CD14-positive monocyte (primary cell): ENCODE measurements at places on chromosomes 6 and 20.

DNA sequence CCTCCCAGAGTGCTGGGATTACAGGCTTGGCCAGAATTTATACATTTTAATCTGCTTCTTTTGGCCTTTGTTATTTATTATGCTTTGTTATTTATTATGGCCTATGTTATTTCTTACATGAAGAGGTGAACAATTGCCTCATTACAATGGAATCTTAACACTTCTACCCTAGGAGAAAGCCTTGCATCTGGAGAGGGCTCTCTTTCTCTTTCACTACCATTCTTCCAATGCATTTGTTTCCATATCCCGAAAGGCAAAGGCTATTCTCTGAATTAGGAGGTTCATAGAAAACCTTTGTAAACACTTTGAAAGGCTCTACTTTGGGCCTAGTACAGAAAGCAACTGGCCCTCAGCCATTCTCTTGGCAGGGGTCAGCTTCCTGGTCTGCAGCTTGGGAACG is 19.9 kb upstream of the DEK start:
- H3K4me1 ChIP-seq: no peaks in the 10 kb centered on the region
- peaks cover 24% of the 10 kb centered on the region for H3K27me3 ChIP-seq
- H3K4me3 ChIP-seq: no peak overlapping the region
- no peak for DNase-seq
- H3K27ac ChIP-seq: no peak overlapping the region

GRCh38 chr20:60453388-60454246 is 495.4 kb downstream of the CDH26 start:
- H3K27me3 ChIP-seq: no peaks in the 10 kb centered on the region
- no peak overlapping the region for H3K4me3 ChIP-seq
- H3K27ac ChIP-seq: no peak overlapping the region
- no peaks in the 10 kb centered on the region for H3K36me3 ChIP-seq
- DNase-seq: no peak

GRCh38 chr6:44327760-44328159 is 14.6 kb upstream of the AARS2 start:
- H3K36me3 ChIP-seq: no peaks in the 10 kb centered on the region
- H3K4me1 ChIP-seq: peaks cover 2% of the 10 kb centered on the region

DNA sequence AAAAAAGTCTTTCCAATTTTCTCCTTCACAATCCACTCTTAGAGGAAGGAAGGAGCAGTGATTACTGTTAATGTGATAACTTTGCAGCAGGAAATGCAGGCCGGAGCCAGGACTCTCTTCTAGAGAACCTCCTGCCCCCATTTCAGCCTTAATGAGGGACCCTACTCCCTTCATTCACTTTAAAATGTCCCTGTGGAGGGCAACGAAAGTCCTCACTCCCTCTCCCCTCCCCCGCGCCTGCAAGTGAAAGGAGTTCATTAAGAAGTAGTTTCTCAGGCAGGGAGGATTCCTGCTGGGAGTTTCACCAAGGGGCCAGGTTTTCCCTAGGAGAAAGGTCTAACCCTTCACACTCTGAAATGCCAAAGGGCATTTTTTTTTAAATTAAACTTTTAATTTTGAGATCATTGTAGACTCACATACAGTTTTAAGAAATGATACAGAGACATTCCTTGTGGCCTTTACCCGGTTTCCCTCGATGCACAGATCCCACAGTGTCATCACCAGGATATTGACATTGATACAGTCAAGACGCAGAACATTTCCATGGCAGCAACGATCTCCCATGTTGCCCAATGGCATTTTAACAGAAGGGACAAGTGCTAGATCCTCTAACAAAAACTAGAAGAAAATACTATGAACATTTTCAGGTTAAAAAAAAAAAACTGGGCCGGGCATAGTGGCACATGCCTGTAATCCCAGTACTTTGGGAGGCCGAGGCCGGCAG is 6.8 kb upstream of the COMMD7 start:
- no peaks in the 10 kb centered on the region for H3K27me3 ChIP-seq
- H3K4me1 ChIP-seq: no peaks in the 10 kb centered on the region
- H3K4me3 ChIP-seq: no peak overlapping the region
- no peak overlapping the region for H3K27ac ChIP-seq

GRCh38 chr6:46521464-46521971 is 30.3 kb upstream of the RCAN2 start:
- no peaks in the 10 kb centered on the region for H3K27me3 ChIP-seq
- H3K27ac ChIP-seq: no peak overlapping the region
- H3K36me3 ChIP-seq: no peaks in the 10 kb centered on the region
- no peak overlapping the region for H3K4me3 ChIP-seq
- no peaks in the 10 kb centered on the region for H3K4me1 ChIP-seq
- no peak for DNase-seq

DNA sequence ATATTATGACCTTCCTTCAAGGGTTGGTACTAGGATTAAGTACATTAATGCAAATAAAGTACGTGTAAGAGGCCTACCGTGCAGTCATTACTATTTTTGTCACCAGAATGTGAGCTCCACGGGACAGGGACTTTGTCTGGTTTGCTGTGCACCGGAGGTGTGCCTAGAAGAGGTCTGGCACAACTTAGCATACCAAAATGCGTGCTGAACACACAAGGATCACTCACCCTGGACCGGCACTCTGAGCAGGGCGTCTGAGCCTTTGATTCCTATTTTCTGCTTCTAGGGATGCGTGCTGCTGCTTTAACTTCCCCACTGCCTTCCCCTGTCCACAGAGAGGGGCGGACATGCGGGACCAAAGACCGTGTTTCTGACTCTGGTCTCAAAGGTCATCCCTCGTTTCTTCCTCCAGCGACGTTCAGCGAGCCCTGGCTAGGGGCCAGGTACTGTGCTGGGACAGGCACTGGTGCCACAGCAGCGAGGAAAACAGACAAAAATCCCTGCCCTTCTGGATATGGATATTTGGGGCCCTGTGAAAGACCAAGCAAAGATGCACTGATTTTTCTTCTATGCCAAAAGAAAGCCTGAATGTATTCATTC is 222.7 kb downstream of the BMP7 start:
- no peaks in the 10 kb centered on the region for H3K27me3 ChIP-seq
- DNase-seq: no peak
- H3K4me1 ChIP-seq: no peaks in the 10 kb centered on the region
